T-helper 9 cell (primary cell): ENCODE measurements at places on chromosomes 4 and X.

DNA sequence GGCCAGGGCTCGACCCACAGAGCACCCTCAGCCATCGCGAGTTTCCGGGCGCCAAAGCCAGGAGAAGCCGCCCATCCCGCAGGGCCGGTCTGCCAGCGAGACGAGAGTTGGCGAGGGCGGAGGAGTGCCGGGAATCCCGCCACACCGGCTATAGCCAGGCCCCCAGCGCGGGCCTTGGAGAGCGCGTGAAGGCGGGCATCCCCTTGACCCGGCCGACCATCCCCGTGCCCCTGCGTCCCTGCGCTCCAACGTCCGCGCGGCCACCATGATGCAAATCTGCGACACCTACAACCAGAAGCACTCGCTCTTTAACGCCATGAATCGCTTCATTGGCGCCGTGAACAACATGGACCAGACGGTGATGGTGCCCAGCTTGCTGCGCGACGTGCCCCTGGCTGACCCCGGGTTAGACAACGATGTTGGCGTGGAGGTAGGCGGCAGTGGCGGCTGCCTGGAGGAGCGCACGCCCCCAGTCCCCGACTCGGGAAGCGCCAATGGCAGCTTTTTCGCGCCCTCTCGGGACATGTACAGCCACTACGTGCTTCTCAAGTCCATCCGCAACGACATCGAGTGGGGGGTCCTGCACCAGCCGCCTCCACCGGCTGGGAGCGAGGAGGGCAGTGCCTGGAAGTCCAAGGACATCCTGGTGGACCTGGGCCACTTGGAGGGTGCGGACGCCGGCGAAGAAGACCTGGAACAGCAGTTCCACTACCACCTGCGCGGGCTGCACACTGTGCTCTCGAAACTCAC lies 3.6 kb downstream of the MID1IP1 start:
- peak; percentile 15 for DNase-seq

- DNase-seq: no peak
These were observed 19.8 kb downstream of the PNMA6F start for GRCh38 chrX:153301746-153302145.

GRCh38 chr4:103397541-103397940 lies 199.4 kb upstream of the CENPE start:
- DNase-seq: no peak

- no peak for DNase-seq
These were observed 119.9 kb downstream of the EGF start for GRCh38 chr4:110032603-110033002.

DNA sequence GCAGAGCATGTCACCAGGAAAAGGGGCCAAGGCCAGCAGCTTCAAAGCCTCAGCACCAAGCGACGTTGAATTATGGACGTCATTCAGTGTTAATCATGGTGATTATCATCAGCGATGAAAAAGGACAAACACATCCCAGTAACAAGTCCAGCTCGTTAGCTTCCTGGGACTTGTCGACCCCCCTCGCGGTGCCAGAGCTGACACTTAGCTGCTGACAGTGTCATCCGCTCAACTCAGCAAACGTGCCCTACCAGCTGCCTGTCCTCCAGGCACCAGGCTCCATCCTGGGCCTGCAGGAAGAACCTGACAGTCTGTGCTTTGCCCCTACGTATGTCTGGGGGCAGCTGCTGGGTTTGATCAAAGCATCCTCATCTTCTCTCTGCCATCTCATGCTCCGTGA lies 137.0 kb upstream of the PSAPL1 start:
- DNase-seq: no peak

DNA sequence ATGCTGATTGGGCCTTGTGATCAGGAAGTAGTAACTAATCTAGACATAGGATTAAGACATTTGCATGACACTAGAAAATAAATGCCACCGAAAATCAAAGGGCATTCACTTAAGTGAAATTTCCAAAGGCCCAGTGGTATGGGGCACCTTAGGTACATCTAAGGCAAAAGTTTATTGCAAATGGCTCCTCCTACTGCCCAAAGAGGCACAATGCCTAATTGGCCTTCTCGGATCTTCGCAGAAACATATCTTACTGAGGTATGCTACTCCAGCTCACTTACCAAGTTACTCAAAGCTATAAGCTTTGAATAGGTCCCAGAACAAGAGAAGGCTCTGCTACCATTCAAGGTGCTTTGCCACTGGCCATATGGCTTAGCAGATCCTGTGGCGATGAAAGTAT lies 174.8 kb upstream of the CXCL13 start:
- DNase-seq: no peak

GRCh38 chr4:4952273-4952672 lies 67.0 kb downstream of the CYTL1 start:
- DNase-seq: no peak

GRCh38 chr4:3071811-3072210 lies 2.5 kb downstream of the HTT-AS start:
- no peak for DNase-seq

GRCh38 chr4:147960971-147961370 lies 229.1 kb downstream of the ARHGAP10 start:
- no peak for DNase-seq

DNA sequence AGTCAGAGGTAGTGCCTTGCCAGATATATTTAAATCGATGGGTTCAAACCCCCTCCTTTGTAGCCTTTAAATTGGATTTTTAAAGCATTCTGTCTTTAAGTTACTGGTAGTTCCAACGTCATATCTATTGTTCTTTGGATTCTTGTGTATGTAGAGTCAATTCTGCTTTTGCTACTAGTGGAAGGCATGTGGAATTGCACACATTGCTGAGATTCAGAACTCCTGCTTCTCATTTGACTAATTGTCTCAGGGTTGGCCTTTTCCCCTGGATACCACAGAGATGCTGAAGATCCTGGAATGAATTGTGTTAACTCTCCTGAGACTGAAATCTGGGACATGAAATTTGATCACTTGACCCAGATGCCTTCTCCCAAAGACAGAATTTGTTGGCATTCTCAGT lies 328.3 kb upstream of the RPS6KA3 start:
- no peak for DNase-seq

DNA sequence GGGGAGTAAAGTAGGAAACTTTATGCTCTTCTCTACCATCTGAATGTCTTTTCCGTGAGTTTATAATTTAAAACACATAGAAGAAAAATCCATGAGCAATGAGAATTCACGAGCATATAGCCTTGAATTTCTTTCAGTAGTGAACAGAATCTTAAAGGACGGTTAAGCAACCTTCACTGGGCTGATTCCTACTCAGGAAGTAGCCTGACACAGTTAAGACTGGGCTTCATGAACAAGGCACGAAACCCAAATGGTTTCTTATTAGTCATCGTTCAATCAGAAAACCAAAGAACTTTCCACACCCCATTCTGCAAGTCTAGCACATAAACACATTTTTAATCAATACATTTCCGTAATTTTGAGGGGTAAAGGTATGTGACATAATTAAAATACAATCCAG lies 95.8 kb downstream of the SH3KBP1 start:
- DNase-seq: no peak

GRCh38 chrX:850471-850916 lies 219.9 kb downstream of the SHOX start:
- no peak for DNase-seq

GRCh38 chrX:140744085-140744484 lies 34.5 kb downstream of the LINC00632 start:
- no peak for DNase-seq

DNA sequence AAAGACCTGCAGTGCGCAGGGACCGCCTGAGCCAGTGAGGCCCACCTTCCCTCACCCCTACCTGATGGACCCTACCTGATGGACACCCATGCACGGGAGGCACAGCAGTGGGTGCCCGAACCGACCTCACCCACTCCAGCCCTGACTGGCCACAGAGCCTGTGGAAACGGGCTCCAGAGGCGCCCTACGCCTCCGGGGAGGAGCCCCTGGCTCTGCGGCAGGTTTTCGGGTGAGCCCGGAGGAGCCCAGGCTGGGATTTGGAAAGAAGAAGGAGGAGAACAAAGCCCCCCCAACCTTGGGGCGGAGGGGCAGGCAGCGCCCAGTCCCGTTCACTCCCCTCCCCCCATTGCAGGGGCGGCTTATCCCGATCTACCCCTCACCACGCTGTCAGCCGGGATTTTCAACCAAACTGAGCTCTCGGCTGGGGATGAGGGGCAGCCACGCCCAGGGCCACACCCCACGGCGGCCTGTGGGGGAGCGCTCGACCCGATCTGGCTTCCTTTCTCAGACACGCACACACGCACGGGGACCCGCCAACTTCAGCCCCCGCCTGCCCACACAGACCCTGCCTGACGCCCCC lies 675 bp downstream of the L1CAM start:
- DNase-seq: no peak

DNA sequence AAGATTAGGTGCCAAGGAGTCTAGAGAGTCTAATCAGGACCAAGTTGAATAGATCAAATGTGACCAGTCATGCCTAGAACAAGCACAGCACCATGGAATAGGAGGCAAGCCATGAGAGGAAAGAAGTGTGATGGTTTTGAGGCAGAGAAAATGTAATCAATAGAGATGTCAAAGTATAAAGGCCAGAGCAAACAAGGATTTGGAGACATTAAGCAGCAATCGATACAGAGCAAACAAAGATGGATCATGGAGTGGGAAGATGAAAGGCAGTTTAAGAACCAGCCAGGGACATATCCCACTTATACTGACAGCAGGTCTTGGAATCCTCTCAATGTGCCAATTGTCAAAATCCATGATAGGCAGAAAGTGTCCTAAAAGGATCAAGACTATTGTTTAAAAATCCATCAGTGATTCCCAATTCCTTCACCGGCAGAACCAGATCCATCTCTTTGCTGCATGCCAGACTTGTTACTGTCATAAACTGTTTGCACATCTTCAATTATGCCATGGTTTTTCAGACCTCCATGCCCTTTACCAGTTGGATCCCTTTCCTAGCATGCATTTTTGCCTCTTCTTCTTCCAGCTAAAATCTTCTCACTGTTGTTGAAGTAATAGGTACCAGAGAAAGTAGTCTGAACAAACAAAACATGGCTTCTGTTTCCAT lies 520.7 kb upstream of the ARX start:
- DNase-seq: no peak

DNA sequence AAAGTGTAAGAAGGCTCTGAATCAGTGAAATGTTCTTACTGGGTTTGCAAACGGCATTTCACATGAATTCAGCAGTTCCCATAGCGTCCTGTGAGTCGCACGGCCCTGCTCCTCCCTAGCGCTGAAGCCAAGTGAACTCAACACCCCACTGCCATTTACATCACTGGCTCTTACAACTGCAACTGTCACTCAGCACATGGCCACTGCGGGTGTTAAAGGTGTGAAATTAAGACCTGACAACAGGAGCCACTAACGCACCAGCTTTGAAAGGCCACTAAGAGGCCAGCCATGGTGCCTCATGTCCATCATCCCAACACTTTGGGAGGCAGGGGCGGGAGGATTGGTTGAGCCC lies 31.7 kb downstream of the RNF212 start:
- DNase-seq: no peak

DNA sequence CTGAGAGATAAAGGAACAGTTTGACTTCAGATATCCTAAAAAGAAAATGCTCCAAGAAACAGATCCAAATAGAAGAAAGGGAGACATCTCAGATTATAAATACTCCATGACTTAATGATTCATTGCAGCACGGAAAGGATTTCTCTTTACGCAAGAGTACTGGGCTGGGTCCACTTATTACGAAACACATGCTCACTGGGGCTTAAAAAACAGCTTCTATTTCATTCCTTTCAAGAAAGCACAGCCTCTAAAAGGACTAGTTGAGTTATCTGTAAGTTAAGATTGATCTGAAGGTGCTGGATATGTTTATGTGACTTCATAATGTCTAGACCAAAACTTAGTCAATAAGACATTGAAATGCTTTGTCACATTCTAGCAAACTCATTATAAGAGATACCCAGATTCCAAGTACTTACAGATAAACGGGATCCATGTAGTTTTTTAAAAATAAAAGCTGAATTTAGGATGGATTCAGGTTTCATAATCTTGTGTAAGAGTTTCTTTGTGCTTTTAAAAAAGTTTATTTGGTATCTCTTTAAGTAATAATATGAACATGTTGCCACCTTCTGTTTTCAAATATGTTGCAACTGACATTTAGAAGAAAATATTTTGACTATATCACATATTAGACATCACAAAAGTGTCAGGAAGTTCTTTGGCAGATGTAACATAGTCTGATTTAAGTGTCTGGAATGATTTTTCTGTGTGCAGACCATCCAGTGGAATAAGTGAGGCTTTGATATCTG lies 109.5 kb upstream of the MYOZ2 start:
- no peak for DNase-seq

DNA sequence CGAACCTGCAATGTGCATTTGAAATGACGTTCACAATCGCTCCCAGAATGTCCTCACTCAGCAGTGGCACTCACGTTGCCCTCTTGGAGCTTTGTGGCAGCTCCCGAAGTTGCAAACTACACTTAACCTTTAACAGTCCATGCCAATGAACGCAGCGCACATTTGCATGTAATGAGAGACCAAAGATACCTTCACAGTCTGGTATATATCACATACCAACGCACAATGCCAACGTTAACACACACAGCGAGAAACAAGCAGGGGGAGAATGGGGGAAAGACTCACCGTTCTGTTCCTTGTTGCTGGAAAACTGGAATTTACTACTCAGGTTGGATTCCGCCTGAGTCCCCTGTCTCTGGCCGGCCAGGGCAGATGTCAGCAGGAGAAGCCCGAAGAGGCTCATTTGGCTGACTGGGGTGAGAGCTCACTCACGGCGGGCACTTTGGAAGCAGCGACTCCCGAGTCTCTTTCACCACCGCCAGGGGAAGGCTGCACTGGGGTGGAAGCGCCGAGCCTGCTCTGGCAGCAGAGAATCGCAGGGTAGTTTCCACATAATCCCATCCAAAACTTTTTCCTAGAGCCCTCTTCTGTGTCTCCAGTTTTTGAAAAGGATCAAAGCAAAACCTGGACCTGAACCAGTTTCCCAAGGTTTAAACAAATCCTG lies 966 bp downstream of the PDGFC start:
- no peak for DNase-seq
